ENCODE measurements at places on chromosomes 11 and 22.

- DNase-seq, result no peak
These were observed 38.3 kb upstream of the LRRC55 start for GRCh38 chr11:57143459-57143858.

DNA sequence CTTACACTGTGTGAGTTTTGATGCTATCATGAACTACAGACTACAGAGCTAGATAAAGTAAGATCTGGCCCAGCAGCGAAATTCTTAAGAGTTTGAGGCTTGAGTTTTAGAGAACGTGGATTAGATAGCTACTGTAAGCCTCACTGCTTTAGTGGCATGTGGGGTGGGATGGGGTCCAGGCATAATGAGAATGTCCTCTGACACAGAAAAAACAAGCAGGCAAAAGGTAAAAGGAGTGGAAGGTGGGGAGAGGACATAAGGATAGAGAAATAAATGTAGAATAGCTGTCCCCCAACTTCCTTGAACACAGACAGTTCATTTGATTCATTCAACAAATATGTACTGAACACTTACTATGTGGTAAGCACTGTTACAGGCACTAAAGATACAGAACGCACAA is 324.5 kb upstream of the PITPNB start:
- no peak for DNase-seq

DNA sequence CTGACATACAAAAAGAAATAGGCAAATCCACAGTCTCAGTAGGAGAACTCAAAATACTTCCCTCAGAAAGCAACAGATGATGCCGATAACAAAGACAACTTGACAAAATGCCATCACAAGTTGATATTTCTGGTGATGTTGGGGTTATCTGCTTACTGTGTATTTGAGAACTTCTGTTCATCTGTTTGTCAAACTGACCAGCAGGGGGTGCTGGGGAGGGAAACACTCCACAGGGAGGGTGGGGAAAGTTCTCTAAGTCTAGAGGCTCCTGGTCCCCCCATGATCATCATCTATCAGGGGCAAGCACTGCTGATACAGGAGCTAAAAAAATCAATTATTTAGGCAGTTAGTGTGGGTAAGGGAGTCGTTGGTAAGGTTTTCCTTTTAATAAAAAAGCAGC is 19.2 kb downstream of the GLYATL1 start:
- DNase-seq, result no peak

- DNase-seq, result no peak
These were observed 424.6 kb downstream of the BRD1 start for GRCh38 chr22:49403102-49403501.

- DNase-seq, result no peak
These were observed 124.5 kb downstream of the TRIM44 start for GRCh38 chr11:35787013-35787504.

Measured in cortex of kidney (tissue), 1 donor.